ENCODE measurements at places on chromosomes 2 and 18.

- DNase-seq = no peak
Observed at GRCh38 chr2:137937246-137937645, 27.0 kb upstream of the HNMT start.

DNA sequence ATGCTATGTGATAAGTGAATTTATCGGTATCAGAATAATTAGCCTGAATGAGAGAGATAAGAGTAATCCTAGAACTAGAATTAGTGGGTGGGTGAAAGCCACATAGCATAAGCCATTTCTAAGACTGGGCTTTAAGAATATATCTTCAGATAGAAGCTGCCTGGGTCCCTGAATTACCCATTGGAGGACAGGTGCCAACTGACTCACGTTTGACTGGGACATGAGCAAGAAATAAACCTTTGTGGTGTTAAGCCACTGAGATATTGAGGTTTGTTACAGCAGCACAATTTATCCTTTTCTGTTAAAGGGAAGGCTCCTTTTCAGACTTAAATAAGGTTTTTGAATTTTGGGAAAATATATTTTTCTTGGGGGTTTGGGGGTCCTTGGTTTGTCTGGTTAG, 95.9 kb downstream of the POLE4 start:
- DNase-seq = no peak

DNA sequence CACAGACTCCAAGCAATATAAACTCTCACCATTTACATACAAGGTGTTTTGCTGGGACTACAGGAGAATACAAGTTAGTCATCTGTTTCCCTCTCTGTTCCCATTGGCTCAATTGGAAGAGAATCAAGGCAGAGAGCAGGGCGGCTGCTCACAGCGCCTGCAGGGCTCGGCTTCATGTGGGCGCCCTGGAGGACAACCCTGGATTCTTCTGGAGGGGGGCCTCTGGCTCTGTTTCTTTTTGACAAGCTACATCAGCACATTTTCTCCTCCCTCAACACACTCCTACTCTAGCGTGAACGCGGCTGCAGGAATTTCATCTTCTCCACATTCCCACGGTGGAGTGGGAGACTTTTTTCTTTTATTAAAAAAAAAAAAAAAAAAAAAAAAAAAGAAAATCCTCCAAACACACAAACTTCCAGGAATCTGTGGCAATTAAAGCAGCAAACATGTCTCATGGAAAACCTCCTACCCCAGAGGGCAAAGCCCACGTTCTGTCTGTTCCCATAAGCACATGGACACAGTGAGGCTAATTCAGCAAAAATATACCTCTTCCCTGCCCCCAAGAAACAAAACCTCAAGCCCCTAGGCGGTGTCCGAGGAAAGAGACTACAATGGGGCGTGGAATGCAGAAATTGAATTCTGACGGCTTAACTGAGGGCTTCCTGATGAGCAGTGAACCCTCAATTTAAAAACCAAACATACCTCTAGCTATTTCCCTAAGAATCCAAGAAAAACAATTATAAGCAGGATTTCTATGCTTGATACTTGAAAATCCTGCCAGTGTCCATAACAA, 50.6 kb downstream of the PARD6G start:
- DNase-seq = no peak

DNA sequence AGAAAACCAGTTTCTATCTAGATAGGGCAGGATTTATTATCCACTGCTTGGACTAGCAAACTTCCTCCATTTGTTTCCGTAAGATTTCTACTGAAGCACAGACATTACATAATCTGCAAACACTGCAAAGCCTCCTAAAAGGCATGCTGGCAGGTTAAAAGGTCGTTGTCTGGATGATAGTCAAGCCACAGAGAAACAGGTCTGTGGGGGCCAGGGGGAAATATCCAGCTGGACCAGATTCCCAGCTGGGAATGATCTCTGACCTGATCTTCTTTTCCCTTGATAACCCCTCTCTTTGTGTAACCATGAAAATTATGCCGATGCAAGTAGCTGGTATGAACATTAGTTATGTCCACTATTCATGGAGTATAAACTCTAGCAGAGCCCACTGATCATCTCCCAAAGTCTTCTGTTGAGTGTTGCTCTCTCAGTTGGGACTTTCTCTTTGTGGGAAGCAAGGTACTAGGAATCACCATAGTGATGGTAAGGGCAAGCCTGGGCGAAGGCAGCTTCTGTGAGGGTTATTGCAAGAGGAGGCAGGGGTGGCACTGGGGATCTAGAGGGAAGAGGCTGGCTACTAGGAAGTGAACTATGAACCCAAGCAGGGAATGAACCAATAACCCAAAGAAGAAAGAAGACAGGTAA, 61.3 kb downstream of the GDF7 start:
- DNase-seq = no peak

DNA sequence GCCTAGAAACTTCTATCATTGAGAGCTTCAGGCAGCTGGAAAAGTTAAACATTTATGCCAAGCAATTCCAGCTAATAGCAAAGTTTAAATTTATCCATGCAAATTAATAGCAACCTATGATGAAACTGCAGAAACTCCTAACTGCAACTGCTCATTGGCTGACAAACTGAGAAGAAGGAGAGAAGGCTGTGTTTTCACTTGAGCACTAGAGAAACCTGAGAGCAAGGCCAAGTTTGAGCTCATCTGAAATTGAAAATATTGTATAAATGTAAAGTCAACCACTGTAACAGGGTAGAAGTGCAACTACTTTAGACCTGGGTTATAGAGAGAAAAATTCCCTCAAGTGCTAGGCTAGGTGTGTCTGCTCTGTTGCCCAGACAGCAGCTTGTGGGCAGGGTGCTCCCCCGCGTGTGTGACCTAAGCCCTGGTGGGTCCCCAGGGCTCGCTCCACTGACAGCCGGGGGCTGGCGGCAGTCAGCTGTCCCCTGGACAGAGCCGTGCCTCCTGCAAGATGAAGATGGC, 50.2 kb downstream of the CABYR start:
- no peak for DNase-seq

DNA sequence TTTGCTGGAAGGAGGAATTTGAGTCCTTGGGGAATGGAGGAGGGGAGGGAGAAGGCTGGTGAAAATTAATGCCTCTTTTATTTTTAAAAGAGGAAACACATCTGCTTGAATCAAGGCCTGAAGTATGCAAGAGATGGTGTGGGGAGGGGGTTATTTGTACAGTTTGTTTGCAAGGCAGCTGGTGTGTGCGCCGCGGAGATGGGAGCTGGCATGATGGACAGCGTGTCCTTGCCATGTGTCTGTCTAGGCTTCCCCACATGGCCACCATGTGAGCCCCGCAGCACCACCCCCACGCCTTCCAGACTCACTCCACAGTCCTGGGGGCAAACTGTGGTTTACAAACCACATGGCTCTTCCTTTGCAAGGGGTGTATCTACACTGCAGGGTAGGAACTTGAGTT, 154.8 kb upstream of the APCDD1 start:
- no peak for DNase-seq

- no peak for DNase-seq
Observed at GRCh38 chr2:16049406-16049805, 109.1 kb downstream of the MYCN start.

DNA sequence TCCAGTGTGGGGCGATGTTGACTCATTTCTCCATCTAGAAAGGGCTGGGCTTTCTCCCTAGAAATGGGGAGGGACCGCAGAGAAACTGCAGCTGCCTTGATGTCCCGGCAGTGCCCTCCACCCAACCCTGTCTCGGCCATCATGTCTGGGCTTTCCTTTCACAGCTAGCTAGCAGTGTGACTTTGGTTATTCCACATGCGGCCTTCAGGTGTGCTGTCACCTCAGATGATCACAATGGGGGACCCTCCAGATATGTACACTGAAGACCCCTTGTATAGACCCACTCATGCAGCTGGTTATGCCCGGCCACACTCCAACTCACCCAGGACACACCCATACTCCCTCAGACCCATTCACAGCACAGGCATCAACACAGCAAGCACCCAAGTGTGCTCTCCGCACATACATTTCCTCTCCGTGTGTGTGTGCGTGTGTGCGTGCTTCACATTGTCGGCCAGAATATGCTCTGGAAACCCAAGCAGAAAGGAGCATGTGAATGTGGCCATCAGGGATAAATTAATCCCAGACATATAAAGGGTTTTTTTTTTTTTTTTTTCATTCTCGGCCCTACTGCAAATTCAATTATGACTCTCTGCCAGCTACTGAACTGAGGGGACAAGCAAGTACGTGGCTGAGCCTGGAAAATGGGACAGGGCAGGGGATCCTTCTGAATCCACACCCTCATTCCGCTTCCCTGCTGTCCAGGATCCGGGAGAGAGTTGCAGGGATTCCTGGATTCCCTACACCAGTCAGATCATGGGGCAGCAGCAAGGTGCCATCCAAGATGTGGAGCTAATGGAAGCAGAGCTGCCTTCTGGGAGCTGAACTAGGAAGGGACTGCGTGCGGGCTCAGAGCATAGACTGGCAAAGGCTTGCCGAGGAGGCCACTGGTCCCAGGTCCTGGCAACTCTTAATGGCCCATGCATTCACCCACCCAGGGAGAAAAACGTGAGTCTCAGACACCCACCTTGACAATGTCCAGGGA, 240.2 kb downstream of the DYSF start:
- DNase-seq = no peak

DNA sequence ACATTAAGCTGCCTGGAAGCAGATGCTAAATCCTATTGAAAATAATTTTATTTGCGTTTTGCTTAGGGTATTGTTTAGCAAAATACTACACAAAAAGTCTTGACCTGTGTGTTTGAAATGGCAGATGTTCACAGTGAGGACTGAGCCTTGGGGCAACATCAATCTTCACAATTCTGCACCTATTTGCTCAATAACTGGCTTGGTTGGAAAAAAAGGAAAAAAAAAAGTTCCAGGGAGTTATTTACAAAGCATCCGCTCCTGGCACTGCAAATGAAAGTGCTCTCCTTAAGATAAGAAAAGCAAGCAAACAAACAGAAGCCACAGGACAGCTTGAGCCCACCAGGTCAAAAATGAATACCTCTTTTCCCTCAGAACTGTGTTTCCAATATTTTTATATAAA, 77.7 kb downstream of the MAP2 start:
- DNase-seq = no peak

GRCh38 chr18:76472829-76473228, 22.2 kb downstream of the ZNF516 start:
- no peak for DNase-seq

DNA sequence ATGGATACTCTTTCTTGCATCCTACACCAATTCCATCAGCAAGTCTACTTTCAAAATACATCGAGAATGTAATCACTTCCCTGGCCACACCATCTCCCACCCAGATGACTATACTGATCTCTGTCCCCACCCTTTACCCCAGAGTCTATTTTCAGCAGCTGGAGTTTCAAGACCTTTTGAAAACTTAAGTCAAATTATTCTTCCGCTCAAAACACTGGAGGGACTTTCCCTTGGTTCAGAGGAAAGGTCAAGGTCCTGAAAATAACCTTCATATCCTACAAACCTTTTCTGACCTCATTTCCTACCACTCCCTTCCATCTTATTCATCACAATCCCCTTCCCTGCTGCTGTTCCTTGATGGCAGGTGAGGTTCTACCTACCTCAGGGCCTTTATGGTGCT, 58.8 kb upstream of the LYPD6 start:
- DNase-seq = no peak

DNA sequence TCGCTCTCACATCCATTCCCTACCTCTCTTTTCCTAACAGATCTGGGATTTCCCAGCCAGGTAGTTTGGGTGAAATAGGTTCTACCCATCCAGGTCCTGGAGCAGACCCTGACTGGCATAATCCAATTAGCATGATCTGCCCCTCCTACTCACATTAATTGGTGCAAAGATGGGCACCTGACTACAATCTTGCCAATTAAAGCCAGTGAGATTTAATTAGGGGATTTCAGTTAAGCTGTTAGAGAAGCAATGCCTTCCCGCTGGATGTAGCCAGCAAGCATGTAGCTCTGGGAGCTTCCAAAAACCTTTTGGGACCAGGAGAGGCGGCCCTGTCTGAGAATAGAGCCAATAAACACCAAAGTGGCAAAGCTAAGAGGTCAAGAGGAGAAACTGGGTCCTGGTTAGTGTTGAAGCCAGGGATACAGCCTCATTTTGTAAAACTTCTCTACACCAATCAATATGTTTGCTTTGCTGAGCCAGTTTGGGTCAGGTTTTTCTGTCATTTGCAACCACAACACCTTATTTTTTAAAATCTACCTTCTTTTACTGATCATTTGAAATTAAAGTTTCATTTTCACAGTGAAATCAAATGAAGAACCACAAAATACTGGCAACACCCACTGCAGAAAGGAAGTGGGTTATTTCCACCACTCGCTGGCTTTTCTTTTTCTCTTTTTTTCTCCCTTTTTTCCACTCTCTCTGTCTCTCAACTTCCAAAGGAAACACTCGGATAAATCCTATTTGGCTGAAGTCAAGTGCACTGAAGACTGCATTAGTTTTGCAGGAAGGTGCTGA, 3.2 kb upstream of the TTC39C start:
- no peak for DNase-seq
